ENCODE measurements at places on chromosomes 1 and 21. TPM values are rescaled to one million over a fixed set of nuclear protein-coding genes. Genes with fewer than 3 reads are reported as not detected.

The TAS1R3 gene
- total RNA-seq = 0.57 TPM

The EPHA10 gene
- 0.10 TPM for total RNA-seq

The CASQ1 gene
- total RNA-seq = 20.0 TPM

The RSPH1 gene
- total RNA-seq = not detected

The MARK1 gene
- total RNA-seq = 16.6 TPM

The C8A gene
- not detected for total RNA-seq

The C1orf116 gene
- total RNA-seq = 2.0 TPM

The NBPF10 gene
- 0.72 TPM for total RNA-seq

DNA sequence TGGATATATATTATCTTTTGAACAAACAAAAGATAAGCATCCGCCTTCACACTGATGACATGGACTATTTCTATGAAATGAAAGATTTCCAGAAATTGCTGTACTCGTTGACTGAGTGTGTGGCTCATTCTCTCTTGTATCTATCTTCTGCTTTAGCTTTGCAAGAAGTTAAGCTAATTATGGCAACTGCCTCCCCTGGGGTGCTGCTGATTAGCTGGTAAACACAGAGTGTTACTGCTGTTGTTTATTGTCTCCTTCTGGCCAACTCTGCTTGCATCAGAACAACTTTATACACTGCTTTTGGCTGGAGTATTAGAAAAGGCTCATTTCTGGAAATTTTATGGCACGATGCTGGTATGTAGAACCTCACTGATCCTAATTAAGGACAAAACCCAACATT is 95.6 kb upstream of the SNX7 start:
- DNase-seq = no peak

- DNase-seq = no peak
Observed at GRCh38 chr1:10803971-10804820, 7.8 kb upstream of the CASZ1 start.

DNA sequence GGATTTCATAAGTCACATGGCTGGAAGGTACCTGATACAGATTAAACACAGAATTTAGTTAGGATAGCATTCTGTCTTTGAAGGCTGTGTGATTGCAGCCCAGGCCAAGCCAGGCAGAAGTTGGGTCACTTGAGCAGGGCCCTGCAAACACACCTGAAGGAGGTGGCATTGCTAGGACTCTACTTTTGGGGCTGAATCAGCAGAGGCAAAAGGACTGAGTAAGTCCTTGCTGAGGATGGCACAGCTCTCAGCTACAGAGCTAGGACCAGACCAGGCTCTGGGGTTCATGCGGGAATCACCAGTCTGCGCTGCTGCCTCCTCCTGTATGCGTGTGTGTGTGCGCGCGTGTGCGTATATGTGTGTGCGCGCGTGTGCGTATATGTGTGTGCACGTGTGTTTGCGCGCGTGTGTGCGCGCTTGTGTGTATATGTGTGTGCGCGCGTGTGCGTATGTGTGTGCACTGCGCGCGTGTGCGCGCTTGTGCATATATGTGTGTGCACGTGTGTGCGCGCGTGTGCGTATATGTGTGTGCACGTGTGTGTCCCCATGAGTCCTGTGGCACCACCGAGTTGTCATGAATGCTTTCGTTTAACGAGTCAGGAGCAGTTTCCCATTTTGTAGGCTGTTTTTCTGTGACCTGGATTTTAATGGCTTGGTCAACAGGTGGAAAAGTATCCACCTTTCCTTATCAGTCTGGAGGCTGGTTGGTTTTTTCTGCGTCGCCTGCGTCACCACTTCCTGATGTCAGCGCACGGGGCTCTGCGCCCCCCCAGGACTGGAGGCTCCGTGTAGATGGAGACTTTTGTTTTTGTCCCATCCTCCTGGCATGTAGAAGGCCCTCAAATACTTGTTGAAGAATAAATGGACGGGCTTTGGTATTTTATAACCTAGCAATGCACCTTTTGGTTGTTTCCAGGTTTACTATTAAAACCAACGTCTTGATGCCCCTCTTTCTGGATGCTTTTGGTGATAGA is 34.7 kb downstream of the ADARB1 start:
- no peak for DNase-seq

DNA sequence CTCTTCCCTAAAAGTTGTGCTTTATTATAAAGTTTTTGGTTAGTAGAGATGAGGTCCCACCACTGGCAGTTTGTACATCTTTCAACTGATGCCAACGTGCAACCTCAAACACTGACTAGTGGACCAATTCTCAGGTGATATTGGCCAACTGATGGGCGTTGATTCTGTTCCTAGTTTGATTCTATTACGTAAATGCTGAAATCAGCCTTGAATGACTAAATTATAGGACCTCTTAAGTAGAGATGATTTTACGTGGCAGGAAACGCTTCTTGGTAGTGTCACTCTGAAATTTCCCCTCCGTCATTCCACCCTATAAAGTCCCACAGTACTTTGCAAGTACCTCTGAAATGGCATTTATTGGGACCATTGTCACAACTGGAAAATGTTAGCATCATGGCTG is 8.8 kb upstream of the FNDC7 start:
- DNase-seq = no peak

DNA sequence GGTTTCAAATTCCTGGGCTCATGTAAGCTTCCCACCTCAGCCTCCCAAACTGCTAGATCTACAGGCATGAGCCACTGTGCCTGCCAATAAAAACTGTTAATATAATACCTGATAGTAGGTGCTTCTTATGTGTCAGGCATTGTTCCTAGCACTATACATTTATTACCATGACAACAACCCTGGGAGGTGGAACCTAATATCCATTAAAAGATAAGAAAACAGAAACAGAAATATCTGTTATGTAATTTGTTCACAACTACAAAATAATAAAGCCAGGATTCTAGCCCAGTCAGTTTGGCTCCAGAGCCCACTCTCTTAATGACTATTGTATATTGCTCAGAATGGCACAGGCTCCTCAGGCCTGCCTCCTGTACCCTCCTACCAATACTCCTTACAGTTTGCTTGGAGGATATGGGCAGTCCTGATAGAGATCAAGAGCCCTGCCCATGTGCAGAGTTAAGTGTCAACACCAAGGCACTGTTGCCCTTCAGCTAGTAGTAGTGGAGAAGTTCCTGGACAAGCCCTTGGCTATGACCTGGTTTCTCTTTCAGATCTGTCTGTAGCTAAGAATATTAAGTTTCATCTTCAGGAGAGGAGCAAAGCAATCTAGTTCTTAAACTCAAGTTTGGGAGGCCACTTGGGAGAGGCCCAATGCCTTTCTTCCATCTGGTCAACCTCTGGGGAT is 22.4 kb downstream of the RPL5 start:
- no peak for DNase-seq

- no peak for DNase-seq
Observed at GRCh38 chr1:80417671-80418070, 1383.1 kb upstream of the ADGRL2 start.

GRCh38 chr1:189212606-189213005 is 1265.1 kb downstream of the BRINP3 start:
- DNase-seq = no peak

GRCh38 chr1:5597991-5598823 is 394.0 kb downstream of the NPHP4 start:
- DNase-seq = no peak

DNA sequence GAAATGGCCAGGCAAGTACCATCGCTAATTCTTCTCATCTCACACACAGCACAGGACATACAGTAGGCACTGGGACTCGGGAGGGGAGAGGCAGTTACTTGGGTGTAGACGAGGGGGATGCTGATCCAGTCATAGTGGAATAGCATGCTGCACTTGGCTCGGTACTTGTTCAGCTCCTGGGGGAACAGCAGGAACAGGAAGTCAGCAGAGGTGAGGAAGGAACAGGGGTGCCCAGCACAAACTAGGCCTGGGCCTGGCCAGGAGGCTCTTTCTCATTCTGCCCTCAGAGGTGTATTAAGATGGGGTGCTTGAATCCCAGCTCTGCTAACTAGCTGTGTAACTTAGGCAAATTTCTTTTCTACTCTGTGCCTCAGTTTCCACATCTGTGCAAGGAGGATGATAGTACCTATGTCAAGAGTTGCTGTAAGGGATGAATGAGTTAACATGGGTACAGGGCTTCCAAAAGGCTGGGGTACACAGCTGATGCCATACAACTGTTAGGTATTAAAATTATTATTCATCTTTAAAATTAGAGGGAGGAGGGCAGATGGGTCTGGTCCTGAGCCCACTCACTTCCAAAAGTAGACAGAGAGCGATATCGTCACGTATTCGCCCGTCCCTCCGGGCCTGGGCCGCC is 2.4 kb downstream of the BEST4 start:
- no peak for DNase-seq

- DNase-seq = no peak
Observed at GRCh38 chr1:109208836-109209463, 4.8 kb upstream of the SARS1 start.

GRCh38 chr1:110012100-110012780 is 22.2 kb upstream of the STRIP1 start:
- DNase-seq = no peak

DNA sequence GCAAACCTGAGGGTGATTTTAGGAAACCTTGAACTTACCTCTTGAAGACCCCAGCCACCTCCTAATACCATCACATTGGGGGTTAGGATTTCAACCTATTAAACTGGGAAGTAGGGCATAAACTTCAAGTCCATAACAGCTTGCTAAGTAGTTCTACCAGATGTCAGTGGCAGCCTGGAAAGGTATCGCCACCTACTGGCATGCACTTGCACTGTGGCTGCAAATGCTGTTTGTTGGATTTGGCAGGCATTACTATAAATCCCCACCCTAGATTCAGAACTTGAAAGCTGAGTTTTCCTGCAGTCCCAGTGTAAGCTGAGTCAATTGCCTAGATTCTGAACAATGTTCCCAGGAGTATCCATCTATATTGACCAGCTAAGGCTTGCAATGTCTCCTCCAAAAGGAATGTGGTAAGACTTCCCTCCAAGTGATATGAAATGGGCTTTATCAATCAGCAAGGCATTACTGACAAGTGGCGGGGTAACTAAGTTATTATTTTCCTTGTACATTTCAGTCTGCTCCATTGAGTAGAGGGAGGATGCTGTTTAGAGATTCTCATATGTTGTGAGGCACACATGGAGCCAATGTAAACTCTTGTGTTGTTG is 474.5 kb downstream of the PTPRC start:
- peak; percentile 49 for DNase-seq

- DNase-seq = peak; percentile 49
Observed at GRCh38 chr1:10387677-10388386, 11.0 kb upstream of the PGD start.

DNA sequence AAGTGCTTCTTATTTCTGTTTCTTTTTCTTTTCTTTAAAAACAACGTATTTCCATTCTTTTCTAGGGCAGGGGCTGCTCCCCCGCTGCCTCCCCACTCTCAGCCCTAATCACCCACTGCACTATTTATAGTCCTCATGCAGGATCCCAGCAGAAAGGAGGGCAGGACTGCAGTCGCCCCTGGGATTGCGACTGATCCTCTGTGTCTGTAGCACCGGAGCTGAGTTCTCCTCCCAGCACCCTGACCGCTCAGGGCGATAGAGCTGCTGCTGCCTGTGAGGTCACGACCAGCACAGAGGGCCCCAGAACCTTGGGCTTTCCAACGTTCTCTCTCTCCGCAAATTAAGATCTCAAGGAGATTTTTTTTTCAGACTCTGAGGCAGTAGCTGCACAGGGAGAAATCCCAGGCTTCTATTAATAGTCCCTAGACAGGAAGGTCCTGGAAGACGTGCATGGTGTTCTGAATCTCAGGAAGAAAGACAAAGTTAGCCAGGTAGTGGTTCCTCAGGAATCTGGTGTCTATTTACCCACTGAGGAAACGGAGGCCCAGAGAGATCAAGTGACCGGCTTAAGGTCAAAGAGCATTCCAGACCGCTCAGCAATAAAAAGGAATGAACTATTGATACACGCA is 46.8 kb downstream of the PRAMEF20 start:
- no peak for DNase-seq

DNA sequence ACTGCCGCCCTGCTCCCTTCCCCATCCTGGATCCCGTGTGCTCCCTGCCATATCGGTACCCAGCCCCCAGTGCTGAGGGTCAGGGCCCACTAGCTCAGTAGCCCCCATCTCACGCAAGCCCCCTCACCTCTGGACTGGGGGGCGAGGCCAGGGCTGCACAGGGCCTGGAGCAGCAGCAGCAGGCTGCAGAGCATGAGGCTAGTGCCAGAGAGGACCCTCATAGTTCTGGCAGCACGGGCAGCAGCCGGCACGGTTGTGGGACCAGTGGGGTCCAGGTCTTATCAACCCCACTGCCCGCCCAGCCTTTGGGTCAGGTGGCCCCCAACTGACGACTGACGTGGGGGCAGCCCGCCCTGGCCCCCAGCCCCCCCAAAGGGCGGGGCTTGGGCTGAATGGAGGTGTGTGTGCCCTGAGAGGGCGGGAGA is at the start of gene MATN1:
Gene MATN1, minus strand, starts transcription at position 255 of the 425 bp plus-strand sequence. Its CDS starts 34 bp downstream, at position 221.
- DNase-seq = no peak

DNA sequence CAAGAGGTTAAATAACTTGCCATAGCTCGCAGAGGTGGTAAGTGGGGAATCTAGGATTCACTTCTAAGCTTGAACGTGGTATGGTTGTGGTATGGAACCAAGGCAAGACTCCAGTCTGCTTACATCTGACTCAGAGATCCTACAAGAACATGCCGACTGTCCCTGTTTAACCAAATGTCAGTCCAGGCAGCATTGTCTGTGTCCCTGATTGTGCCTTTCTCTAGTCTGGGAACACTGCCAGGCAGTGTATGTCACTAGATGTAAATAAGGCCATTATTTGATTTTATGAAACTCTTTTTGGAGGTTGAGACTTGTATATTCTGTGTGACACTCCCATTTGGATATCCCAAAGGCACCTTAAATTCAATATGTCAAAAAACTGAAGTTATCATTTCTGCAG is 96.0 kb downstream of the NOS1AP start:
- no peak for DNase-seq

DNA sequence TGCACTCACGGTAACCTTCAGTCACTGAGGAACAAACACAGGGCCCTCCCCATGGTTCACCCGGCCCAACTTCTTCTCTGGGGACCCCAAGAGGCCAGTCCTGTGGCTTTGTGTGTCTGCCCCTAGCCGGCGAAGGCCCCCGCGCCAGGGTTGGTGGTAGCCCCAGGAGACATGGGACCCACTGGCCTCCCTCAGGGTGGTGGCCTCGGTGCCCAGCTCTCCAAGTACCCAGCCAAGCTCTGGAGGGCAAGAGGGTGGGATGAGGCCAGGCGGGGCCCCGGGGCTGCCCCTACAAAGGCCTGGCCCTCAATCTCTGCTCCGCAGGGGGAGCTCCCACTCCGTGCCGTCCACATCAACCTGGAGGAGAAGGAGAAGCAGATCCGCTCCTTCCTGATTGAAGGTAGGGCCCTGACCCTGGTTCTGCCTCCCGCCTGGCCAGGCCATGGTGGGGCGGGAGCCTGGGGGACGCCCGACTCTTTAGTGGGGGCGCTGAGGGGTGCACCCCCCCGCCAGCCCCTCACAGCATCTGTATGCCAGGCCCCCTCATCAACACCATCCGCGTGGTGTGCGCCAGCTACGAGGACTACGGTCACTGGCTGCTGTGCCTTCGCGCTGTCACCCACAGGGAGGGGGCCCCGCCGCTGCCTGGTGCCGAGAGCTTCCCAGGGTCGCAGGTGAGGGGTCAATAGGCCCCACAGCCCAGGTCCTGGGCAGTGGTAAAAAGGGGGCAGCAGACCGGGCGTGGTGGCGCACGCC is 5.6 kb downstream of the PLEKHN1 start:
- DNase-seq = peak; percentile 33

- no peak for DNase-seq
Observed at GRCh38 chr1:152035539-152036266, 1.1 kb downstream of the S100A11 start.

GRCh38 chr1:17016317-17016661 is 4.6 kb upstream of the ATP13A2 start:
- DNase-seq = no peak

GRCh38 chr1:150012611-150013010 is 2.1 kb upstream of the OTUD7B start:
- no peak for DNase-seq

Measured in left ventricle myocardium superior (tissue), 1 donor.